ENCODE measurements at places on chromosomes 7 and 10. TPM values are rescaled to one million over a fixed set of nuclear protein-coding genes. Genes with fewer than 3 reads are reported as not detected.
A peak's percentile ranks its signal among the peaks of the same experiment; 100 is the strongest.

DNA sequence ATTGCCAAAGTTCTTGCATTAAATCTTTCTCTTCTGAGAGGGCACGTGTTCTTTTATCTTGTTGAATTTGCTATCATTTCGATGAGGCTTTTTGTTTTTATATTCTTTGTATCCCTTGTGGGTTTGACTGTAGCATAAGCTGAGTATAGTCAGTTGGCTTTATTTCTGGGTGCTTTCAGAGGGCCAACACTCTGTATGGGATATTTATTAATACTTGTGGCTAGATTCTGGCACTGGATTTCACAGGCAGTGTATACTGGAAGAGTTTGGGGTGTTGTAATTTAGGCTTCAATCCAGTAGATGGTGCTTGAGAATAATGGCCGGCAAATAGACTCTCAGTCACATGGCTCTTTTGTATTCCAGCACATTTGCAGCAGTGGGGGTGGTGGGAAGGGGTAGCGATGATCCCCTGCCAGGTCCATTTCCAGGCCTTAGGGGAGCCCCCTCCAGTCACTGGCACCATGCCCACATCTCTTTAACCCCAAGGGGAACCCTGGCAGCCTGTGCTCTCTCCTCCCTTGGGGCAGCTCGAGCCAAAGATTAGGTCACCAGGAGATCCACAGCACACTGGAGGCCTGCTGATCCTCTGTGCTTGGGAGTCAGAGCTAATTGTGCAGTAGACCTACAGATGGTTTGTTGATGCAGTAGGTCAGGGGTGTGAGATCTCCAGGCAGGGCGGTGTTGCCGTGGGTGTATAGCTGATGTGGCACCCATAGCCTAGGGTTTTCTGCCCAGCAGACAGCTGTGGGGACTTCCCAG is 81.8 kb downstream of the PTPN20 start:
- H3K27ac ChIP-seq: no peak overlapping the region
- no peaks in the 10 kb centered on the region for H3K36me3 ChIP-seq
- no peak for DNase-seq

- H3K4me3 ChIP-seq: no peak overlapping the region
- H3K27me3 ChIP-seq: peaks cover 8% of the 10 kb centered on the region
- no peak for DNase-seq
- H3K27ac ChIP-seq: no peak overlapping the region
Measured at GRCh38 chr7:1595636-1596035, 25.8 kb upstream of the PSMG3 start.

DNA sequence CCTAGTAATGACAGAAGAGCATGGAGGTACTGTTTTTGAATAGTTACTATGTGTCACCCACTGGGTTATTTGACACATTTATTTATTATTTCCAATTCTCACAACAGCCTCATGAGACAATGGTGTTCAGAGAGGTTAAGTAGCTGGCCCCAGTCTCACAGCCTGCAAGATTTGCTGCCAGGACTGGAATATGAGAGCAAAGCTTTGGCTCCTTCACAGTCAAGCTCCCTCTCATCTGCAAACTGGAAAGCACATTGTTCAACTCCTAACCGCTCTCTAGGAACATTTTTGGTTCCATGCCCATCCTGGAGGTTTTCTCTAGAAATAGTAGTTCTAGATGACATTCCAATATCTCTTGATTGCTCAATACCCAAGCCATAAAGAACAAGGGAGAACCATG is 75.5 kb upstream of the CXCL12 start:
- no peak overlapping the region for H3K27ac ChIP-seq
- H3K27me3 ChIP-seq: no peaks in the 10 kb centered on the region
- no peak overlapping the region for H3K4me3 ChIP-seq
- no peaks in the 10 kb centered on the region for H3K4me1 ChIP-seq
- DNase-seq: no peak

GRCh38 chr7:34354011-34354410 is 304.0 kb upstream of the NPSR1 start:
- no peak overlapping the region for H3K4me3 ChIP-seq
- no peaks in the 10 kb centered on the region for H3K4me1 ChIP-seq
- H3K36me3 ChIP-seq: no peaks in the 10 kb centered on the region
- no peak overlapping the region for H3K27ac ChIP-seq

The CLDN4 gene
- not detected for total RNA-seq

The INMT gene
- 0.18 TPM for total RNA-seq

The EBLN1 gene
- total RNA-seq: not detected

- H3K4me3 ChIP-seq: no peak overlapping the region
- H3K27ac ChIP-seq: no peak overlapping the region
- H3K4me1 ChIP-seq: no peaks in the 10 kb centered on the region
Measured at GRCh38 chr10:96991313-96991841, 159.3 kb downstream of the LCOR start.

DNA sequence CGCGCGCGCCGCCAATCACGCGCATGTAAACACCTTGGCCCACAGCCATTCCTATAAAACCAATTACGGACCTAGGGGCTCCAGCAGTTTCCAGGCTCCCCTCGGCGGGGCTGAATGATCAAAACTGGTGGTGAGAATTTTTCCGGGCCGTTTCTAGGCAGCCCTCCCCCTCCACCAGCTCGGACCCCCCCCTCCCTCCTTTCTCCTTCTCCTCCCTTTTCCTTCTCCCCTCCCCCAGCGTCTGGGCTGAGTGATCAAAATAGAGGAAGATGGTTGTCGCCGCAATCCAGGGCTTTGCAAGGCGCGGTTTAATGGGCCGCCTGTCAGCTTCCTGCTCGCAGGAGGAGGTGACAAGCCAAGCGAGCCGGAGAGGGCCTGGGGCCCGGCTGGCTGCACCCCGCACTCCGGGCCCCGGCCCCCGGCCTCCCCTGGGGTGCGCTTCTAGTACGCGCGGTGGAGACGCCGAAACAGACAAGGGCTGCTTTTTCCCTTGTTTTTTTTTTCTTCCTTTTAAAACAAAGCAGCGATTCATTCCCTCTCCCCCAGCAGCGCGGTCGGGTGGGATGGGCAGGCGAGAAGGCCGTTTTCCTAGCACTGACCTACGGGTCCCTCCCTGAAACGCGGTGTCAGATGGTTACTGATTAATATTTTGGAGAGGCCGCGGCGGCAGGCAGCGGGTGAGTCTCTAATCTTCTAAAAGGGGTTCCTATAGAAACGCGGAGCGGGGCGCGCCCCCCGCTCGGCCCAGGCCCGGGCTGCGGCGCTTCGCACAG is 528 bp upstream of the TNRC18 start:
- H3K36me3 ChIP-seq: no peaks in the 10 kb centered on the region
- H3K27me3 ChIP-seq: peaks cover 66% of the 10 kb centered on the region
- H3K4me1 ChIP-seq: peaks cover 62% of the 10 kb centered on the region
- peak; percentile 46 for DNase-seq
- peak overlapping the region; percentile 85 for H3K27ac ChIP-seq

DNA sequence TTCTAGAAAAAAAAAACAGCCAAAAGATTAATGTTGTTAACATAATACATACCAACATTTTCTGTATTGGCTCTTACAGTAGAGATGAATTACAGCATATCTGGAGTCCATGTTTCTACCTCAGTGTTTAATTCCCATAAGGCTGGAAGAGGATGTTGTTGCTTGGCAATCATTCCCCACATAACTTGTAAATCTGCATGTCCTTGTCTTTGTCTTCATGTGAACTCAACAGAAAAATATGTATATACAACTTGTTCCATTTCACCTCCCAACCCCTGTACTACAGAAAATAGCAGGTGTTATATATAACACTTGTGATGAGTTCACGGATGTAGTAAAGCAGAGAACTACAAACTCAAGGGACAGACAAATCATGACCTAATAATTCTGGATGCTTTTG is 160.9 kb upstream of the SEMA3C start:
- H3K36me3 ChIP-seq: no peaks in the 10 kb centered on the region
- no peaks in the 10 kb centered on the region for H3K27me3 ChIP-seq
- no peak overlapping the region for H3K27ac ChIP-seq
- H3K4me1 ChIP-seq: no peaks in the 10 kb centered on the region

- H3K4me3 ChIP-seq: no peak overlapping the region
- H3K27me3 ChIP-seq: no peaks in the 10 kb centered on the region
- H3K4me1 ChIP-seq: no peaks in the 10 kb centered on the region
- no peaks in the 10 kb centered on the region for H3K36me3 ChIP-seq
Measured at GRCh38 chr10:78354101-78354500, 320.4 kb downstream of the RPS24 start.

DNA sequence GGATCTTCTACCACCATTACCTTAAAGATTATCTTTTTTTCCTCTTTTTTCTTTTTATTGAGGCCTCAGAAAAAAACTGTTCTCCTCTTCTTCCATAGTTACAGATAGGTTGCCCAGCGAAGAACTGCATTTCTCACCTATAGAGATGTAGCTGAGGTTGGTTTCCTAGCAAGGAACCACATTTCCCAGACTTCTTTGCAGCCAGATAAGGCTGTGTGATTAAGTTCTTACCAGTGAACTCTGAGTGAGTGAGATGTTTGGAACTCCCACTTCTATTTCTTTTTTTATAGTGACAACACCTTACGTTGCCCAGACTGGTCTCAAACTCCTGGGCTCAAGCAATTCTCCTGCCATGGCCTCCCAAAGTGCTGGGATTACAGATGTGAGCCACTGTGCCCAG is 5.9 kb upstream of the MCMBP start:
- no peak overlapping the region for H3K27ac ChIP-seq
- DNase-seq: no peak
- H3K27me3 ChIP-seq: no peaks in the 10 kb centered on the region
- H3K4me3 ChIP-seq: no peak overlapping the region

The GJD4 gene
- total RNA-seq: not detected

The HELLS gene
- total RNA-seq: 147 TPM
